ENCODE measurements at places on chromosomes 16 and 17.

GRCh38 chr17:72697602-72698146 lies 394.8 kb downstream of the SLC39A11 start:
- DNase-seq = peak; percentile 6

- DNase-seq = no peak
Measured at GRCh38 chr17:7336240-7337175, at the start of gene ACAP1. TSS of gene ACAP1 (plus strand) at chr17:7336529. CDS start at chr17:7336735, 206 bp downstream.

DNA sequence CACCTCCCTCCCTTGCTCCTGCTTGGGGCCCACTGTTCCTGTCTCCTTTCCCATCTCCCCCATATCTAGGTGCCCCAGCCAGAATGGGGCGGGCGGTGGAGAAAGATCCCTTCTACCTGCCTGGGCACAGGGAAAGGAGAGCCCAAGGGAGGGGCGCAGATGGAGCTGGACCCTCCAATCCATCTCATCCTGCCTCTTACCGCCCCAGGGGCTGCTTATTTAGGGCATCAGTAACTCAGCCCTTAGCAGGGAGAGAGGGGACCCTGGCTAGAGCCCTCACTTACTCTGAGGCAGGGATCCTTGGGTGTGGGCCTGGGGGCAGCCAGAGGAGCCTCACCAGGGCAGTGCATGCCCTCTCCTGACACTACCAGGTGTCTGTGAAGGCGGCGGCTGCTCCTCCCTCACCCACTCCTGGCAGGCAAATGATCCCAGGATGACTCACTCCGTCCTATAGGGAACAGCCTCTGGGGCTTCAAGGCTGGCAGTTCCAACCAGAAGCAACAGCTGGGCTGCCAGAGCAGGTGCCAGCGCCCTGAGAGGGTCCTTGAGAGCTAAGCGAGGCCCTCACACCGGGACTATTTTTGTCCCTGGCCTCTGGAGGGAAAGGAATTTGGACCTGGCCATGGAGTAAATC lies 16.3 kb upstream of the BCAR1 start:
- no peak for DNase-seq

DNA sequence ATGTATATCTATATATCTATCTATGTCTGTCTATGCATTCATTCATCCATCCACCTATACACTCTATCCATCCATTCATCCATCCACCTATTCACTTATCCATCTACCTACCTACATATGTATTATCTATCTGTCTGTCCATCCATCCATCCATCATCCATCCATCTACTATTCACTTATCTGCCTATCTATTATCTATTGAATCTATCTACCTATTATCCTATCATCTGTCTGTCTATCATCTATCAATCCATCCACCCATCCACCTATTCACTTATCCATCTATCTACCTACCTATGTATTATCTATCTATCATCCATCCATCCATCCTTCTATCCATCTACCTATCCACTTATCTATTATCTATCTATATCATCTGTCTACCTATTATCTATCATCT lies 302.3 kb downstream of the SHISA9 start:
- DNase-seq = no peak

DNA sequence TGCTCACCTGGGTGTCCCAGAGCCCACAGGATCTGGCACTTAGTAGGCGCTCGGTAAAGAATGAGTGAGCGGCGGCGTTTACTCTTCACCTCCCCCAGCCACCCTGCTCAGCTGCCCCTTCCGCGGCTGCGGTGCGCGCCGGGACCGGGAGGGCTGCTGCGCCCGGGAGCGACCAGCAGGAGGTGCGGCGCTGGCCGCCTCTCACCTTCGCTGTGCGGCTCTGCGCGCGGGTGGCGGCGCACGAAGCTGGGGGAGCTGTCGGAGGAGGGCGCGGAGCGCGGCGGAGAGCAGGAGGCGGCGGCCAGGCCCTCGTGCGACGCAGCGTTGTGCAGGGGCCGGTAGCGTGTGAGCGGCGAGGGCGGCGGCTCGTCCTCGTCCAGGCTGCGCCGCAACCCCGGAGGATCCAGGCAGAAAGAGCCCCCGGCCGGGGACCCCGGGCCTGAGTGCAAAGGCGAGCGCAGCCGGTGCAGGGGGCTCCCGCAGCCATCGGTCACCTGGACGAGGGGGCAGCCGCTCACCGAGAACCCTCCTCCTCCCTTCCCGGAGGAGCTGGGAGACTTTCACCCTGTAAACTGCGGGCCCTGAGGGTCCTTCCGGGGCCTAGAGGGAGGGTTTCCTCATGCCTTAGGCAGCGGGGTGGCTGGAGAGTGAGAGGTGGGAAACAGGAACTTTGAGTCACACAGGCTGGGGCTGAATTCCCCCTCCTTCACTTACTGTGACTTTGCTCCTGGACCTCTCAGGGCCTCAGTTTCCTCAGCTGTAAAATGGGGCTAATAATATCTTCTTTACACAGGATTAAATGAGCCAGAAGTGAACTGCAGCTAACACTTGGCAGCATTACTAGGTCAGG lies 12.5 kb downstream of the SAMD14 start:
- DNase-seq = peak; percentile 83

GRCh38 chr16:68359398-68360191 lies 48.8 kb downstream of the PRMT7 start:
- DNase-seq = no peak

GRCh38 chr16:4534151-4534790 lies 4.3 kb downstream of the CDIP1 start:
- no peak for DNase-seq

DNA sequence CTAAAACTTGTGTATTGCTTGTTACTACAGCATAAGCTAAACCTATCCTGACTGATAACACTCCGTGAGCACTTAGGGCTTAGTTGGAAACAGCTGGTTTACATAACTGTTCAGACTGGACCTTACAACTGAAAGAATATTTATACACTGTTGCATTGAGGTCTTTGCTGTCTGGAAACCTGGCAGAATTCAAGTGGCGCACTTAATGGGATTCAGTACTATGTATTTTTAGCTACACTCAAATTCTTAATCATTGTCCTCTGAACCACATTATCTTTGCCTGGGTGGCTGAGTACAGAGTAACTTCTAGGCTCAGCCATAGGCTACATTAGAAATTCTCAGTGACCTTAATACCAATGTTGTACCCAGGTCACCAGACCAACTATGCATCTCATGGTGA lies 172.9 kb downstream of the PMP22 start:
- DNase-seq = no peak

DNA sequence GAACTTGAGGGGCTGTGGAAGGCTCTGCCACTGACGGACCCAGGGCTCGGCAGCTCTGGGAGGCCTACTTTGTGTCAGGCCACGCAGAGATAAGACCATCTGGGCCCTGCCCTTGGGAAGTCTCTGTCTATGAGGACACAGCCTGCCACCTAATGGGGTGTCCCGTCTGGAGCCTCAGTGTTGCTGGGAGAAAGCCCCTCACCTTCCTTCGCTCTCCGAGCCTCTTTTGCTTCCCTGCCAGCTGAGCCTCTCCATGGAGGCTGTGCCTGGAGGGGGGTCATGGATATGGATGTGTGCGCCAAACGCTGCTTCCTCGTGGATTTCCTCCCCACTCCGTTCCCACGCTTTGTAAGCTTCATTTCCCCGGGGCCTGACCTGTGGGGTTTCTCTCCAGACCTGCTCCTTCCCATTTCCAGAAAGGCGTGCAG lies 228.8 kb downstream of the SEC14L1 start:
- no peak for DNase-seq

DNA sequence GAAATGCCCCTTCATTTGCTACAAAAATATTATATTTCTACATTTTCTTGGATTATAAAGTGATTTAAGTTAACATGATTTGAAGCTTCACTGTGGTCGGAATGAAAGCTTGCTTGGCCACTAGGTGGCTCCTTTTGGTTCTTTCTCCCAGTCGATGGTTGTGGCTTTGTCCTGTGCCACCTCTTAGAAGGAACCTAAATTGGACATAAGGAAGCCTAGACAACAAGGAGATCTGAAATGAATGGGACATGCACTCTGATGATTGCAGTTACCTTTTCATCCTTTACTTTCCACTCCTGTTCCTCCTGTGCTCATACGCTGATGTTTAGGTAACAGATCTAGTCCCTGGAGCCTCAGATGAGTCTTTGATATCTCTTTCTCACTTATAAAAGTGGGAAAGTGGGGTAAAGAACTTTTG lies 39.2 kb downstream of the FTO start:
- peak; percentile 54 for DNase-seq

- DNase-seq = peak; percentile 35
Measured at GRCh38 chr17:17780922-17781590, 55.7 kb downstream of the SREBF1 start.

DNA sequence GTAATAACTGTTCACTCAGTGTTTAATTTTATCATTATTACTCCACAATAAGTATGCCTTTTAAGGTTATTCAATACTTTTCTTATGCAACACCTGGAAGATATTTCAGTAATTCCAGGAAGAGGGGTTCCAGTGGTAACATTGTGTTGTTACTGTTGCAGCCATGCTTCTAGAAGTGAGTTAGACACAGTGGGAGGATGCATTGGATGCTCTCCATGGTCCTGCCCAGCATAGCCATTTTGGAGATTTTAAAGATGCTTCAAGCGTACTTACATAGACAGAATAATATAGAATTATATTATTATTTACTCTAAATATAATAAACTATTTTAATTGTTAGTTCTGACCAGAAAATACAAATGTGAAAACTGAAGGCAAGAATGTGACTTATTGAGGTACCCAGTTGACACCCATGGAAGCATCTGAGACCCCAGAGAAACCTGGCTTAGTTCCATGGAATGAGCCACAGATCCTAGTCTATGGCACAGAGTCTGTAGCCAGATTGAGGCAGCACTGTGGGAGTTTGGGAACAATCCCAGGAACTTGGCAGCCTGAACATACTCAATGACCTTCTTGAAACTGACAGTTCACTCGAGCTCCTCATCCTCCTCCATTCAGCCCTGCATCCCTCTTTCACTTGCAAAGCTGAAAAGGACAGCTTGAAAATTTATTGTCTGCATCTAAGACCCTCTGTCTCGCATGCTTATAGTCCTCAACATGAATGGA lies 190.1 kb upstream of the HS3ST4 start:
- no peak for DNase-seq

DNA sequence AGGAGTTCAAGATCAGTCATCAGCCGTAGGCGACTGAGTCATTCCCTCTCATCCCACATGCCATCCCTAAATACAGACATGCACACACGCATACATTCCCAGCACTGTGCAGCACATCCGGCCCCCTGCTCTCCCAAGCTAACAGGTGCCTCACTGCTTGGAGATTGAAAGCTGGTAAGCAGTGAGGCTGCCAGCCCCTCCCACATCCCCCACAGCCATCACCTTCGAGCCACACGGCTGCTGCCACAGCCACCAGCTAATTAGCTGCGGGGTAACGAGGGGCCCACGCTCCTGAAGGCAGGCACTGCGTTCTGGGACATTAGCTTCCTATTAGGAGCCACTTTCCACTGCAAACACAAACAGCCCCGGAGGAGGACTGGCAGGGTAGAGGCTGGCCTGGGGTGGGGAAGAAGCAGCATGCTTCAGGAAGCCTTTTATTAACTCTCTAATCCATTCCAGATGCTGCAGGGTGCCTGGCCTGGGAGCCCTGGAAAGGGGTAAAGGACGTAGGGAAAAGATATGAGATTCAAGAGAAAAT lies 179.6 kb downstream of the CCT6B start:
- DNase-seq = no peak

Measured in HAP-1 (cell line).